ENCODE measurements at places on chromosomes 5 and 9.

GRCh38 chr5:179875741-179876609 is 17.4 kb upstream of the MRNIP start:
- no peaks in the 10 kb centered on the region for H3K27me3 ChIP-seq
- no peak overlapping the region for H3K4me3 ChIP-seq
- no peak overlapping the region for H3K27ac ChIP-seq
- H3K4me1 ChIP-seq: no peaks in the 10 kb centered on the region

DNA sequence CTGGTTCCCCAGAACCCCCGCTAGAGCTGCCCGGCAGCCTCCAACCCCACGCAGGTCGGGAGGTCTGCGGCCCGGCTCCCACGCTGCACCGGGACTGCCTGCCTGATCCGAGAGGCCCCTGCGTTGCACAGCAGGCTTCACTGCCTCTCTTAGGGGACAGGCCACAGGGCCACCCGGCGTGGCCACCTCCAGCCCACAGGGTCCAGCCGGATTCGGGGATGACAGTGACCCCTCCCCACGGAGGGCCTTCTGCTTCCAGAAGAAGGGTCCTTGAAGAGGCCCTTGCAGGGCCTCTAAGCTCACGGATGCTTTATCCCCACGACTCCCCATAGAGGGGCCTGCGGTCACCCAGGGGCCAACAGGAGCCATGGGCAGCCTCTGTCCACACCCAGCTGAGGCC is 66.1 kb upstream of the PPP1R26 start:
- no peak overlapping the region for H3K4me3 ChIP-seq
- no peaks in the 10 kb centered on the region for H3K4me1 ChIP-seq
- H3K36me3 ChIP-seq: no peaks in the 10 kb centered on the region
- no peak for DNase-seq
- H3K27me3 ChIP-seq: peaks cover 24% of the 10 kb centered on the region
- no peak overlapping the region for H3K27ac ChIP-seq

GRCh38 chr9:124480621-124480981 is 26.6 kb downstream of the NR5A1 start:
- no peaks in the 10 kb centered on the region for H3K4me1 ChIP-seq
- H3K36me3 ChIP-seq: no peaks in the 10 kb centered on the region
- no peak overlapping the region for H3K4me3 ChIP-seq
- no peak for DNase-seq
- H3K27ac ChIP-seq: no peak overlapping the region

DNA sequence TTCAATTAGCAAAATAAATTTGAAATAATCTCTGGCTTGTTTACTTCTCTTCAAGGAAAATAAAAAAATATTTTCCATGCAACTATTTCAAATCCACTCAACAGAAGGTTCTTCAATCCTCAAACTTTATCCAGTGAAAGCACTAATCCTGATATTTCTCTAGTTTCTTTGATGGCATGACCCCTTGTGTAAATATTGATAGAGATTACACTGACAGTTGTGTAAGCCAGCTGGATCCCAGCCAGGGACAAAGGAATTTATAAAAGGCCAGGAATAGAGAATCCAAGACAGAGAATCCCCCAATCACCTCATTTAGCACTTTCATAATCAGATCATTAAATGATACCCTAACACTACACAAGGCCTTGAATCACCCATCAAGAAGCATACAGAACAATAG is 135.2 kb downstream of the GNA14 start:
- H3K36me3 ChIP-seq: no peaks in the 10 kb centered on the region
- peaks cover 4% of the 10 kb centered on the region for H3K4me1 ChIP-seq
- H3K27ac ChIP-seq: no peak overlapping the region
- no peak for DNase-seq
- H3K4me3 ChIP-seq: no peak overlapping the region
- H3K27me3 ChIP-seq: no peaks in the 10 kb centered on the region

- no peak overlapping the region for H3K4me3 ChIP-seq
- no peaks in the 10 kb centered on the region for H3K27me3 ChIP-seq
- DNase-seq: no peak
- peaks cover 26% of the 10 kb centered on the region for H3K36me3 ChIP-seq
These were observed 548 bp downstream of the CEP120 start for GRCh38 chr5:123422433-123423277.

- H3K36me3 ChIP-seq: no peaks in the 10 kb centered on the region
- no peak for DNase-seq
- peak within 1 kb of the TSS; percentile 82 for H3K4me3 ChIP-seq
- peaks cover 18% of the 10 kb centered on the region for H3K27me3 ChIP-seq
- peaks cover 19% of the 10 kb centered on the region for H3K4me1 ChIP-seq
- H3K27ac ChIP-seq: peak within 1 kb of the TSS; percentile 84
These were observed at the start of gene NREP for GRCh38 chr5:111756581-111757354. Gene NREP (minus strand): TSS chr5:111757194. CDS start chr5:111755772, 1,422 bp downstream.

DNA sequence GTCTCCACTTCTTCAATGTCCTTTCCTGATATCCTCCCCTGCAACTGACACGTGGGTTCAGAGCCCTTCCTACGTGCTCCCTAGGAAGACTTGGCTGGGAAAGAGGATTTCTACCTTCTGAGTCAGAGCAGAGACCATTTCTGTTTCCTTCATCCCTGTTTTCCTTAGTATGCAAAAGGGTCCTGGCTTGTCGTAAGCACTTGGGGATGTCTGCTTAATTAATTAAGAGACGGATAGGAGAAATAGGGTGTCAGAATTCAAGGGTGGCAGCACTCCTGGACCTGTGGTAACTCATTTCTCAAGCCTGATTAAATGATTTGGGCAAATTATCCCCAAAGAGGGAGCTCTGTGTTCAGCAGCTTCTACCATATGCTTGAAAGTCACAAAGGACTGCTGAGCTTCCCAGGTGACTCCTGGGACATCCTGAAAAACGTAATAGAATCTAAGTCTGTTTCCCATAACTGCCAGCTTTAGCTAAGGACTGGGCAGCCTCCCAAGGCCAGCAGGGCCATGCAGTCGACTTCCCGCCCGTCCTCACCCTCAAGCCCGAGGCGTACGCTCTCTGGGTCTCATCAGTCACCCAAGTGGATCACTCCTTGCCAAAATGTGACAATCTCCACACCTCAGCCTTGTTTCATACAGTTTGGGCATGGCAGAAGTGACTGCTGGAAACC is 20.5 kb downstream of the ABCA1 start:
- no peaks in the 10 kb centered on the region for H3K36me3 ChIP-seq
- H3K27ac ChIP-seq: no peak overlapping the region
- DNase-seq: no peak
- no peaks in the 10 kb centered on the region for H3K27me3 ChIP-seq
- no peak overlapping the region for H3K4me3 ChIP-seq
- H3K4me1 ChIP-seq: peaks cover 17% of the 10 kb centered on the region

DNA sequence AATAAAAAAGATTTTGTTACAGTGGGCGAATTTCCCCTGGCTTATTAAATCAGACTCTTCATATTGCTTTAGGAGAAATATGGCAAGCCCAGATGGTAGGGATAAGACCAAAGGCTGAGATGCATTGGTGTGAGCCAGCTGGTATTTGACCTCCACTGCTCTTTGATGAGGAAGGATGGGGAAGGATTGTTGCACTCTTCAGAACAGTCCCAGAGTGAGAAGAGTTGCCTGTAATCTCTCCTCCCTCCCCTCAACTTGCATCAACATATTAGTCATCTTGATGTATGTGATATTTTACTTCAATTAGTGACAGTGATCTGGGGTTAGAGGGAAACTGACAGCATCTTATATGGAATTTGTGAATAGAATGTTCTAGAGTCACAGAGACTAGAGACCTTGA is 136.6 kb downstream of the ADAMTS12 start:
- no peaks in the 10 kb centered on the region for H3K4me1 ChIP-seq
- no peaks in the 10 kb centered on the region for H3K27me3 ChIP-seq
- H3K36me3 ChIP-seq: no peaks in the 10 kb centered on the region
- no peak for DNase-seq

GRCh38 chr5:116900793-116901192 is 326.2 kb upstream of the SEMA6A start:
- no peak overlapping the region for H3K27ac ChIP-seq
- DNase-seq: no peak
- no peaks in the 10 kb centered on the region for H3K36me3 ChIP-seq

GRCh38 chr9:89655990-89656657 is 51.3 kb downstream of the GADD45G start:
- no peak overlapping the region for H3K4me3 ChIP-seq
- H3K27ac ChIP-seq: no peak overlapping the region
- H3K36me3 ChIP-seq: no peaks in the 10 kb centered on the region

- no peaks in the 10 kb centered on the region for H3K36me3 ChIP-seq
- H3K4me1 ChIP-seq: no peaks in the 10 kb centered on the region
- DNase-seq: no peak
- peaks cover 25% of the 10 kb centered on the region for H3K27me3 ChIP-seq
- H3K27ac ChIP-seq: no peak overlapping the region
- no peak overlapping the region for H3K4me3 ChIP-seq
These were observed 333.9 kb downstream of the DIRAS2 start for GRCh38 chr9:90308691-90309090.

DNA sequence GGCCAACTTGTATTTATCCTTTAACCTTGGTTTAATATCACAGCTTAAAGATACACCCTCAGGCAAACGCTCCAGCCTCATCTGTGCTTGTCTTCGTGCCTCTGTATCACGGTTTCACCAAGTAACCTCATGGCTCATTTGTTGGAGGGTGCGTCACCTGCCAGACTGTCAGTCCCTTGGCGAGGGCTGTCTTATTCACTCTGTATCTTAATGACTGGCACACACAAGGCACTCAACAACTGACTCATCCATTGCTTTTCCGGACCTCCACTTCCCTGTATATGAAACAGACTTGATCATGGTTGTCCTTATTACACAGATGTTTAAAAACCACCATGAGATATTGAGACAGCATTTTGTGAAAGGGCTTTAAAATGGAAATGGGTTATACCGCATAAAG is 28.0 kb downstream of the LCP2 start:
- H3K27me3 ChIP-seq: no peaks in the 10 kb centered on the region
- no peak for DNase-seq
- H3K4me1 ChIP-seq: peaks cover 95% of the 10 kb centered on the region
- H3K4me3 ChIP-seq: peak overlapping the region; percentile 50
- H3K27ac ChIP-seq: peak overlapping the region; percentile 95
- peaks cover 100% of the 10 kb centered on the region for H3K36me3 ChIP-seq

DNA sequence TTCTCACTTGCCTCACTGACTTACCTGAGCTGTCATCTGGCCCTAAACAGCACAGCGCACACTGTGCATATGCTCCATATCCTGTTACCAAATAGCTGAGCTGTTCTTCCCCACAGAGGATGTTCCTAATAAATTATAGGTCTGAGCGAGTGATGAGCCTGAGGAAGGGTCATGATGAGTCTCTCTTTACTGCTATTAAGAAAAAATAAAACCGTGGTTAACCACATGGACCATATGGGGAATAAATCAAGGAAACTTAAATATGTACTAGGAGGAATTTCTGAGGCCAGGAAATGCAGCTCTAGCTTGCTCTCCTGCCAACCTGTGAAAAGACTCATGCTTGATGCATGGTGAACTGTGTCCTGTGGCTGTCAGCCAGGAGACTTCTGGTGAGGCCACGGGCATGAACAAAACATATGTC is 424.8 kb upstream of the DMAC1 start:
- no peak for DNase-seq
- no peaks in the 10 kb centered on the region for H3K27me3 ChIP-seq
- H3K4me3 ChIP-seq: no peak overlapping the region
- H3K4me1 ChIP-seq: no peaks in the 10 kb centered on the region
- no peaks in the 10 kb centered on the region for H3K36me3 ChIP-seq

- no peaks in the 10 kb centered on the region for H3K27me3 ChIP-seq
- no peak overlapping the region for H3K27ac ChIP-seq
- no peaks in the 10 kb centered on the region for H3K36me3 ChIP-seq
These were observed 87.9 kb downstream of the KCNT1 start for GRCh38 chr9:135789838-135790291.

GRCh38 chr5:74243634-74244033 is 396.9 kb downstream of the ENC1 start:
- H3K27ac ChIP-seq: no peak overlapping the region
- no peak overlapping the region for H3K4me3 ChIP-seq
- H3K4me1 ChIP-seq: peaks cover 2% of the 10 kb centered on the region
- peaks cover 35% of the 10 kb centered on the region for H3K27me3 ChIP-seq
- no peaks in the 10 kb centered on the region for H3K36me3 ChIP-seq

DNA sequence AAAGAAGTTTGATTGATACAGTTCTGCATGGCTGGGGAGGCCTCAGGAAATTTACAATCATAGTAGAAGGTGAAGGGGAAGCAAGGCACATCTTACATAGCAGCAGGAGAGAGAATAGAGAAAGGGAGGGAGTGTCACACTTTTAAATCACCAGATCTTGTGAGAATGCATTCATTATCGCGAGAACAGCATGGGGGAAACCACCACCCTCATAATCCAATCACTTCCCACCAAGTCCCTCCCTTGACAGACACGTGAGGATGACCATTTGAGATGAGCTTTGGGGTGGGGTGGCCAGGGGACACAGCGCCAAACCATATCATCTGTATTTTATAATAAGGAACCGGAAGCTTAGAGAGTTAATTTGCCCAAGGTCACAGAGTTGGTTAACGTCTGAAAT is 13.7 kb upstream of the FOCAD start:
- no peaks in the 10 kb centered on the region for H3K27me3 ChIP-seq
- no peak for DNase-seq
- no peak overlapping the region for H3K27ac ChIP-seq
- no peaks in the 10 kb centered on the region for H3K36me3 ChIP-seq
- no peaks in the 10 kb centered on the region for H3K4me1 ChIP-seq

DNA sequence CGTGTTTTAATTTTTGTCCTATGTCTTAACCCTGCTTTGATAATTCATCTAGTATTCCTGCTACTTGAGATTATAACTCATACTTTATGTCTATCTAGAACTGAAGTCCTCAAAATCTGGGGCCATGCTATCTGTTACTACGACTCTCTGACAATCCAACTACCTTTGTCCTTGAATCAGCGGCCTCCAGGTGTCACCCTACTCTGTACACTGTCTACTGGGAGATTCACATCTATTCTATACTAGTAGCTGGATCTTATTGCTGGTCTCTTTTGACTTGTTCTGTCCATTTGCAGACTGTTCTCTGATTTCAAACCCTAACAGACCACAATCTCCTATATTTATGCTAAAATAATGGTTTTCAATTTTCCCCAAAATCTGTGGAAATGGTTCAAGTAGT is 225.5 kb upstream of the ELAVL2 start:
- DNase-seq: no peak
- no peaks in the 10 kb centered on the region for H3K4me1 ChIP-seq
- no peak overlapping the region for H3K4me3 ChIP-seq
- H3K36me3 ChIP-seq: no peaks in the 10 kb centered on the region
- H3K27ac ChIP-seq: no peak overlapping the region
- H3K27me3 ChIP-seq: no peaks in the 10 kb centered on the region

DNA sequence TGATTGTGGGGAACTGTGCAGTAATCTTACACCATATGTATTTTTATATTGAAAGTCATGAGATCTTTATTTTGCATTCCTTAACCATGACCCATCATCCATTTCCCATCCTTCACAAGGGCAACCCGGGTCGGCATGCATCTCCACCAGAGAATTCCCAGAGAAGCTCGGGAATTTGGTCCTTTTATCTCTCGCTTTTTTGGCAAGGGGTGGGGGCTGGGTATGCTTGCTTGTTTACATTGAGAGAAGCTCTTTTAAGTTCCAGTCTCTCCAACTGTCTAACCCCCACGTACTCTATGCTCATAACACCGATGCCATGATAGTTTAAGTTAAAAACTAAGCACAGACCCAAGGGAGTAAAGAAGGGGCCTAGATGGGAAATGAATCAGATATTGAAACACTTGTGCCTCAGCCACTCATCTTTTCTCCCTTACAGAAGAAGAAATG is 109.9 kb upstream of the NFIB start:
- H3K27ac ChIP-seq: no peak overlapping the region
- H3K4me1 ChIP-seq: peaks cover 2% of the 10 kb centered on the region
- no peak for DNase-seq
- no peaks in the 10 kb centered on the region for H3K36me3 ChIP-seq
- H3K4me3 ChIP-seq: no peak overlapping the region

All from activated T-cell treated with anti-CD3 and anti-CD28 coated beads, Interleukin-2, amount 50 U/mL, for 24 hours (primary cell).